ENCODE measurements at places on chromosomes 2 and 18.

DNA sequence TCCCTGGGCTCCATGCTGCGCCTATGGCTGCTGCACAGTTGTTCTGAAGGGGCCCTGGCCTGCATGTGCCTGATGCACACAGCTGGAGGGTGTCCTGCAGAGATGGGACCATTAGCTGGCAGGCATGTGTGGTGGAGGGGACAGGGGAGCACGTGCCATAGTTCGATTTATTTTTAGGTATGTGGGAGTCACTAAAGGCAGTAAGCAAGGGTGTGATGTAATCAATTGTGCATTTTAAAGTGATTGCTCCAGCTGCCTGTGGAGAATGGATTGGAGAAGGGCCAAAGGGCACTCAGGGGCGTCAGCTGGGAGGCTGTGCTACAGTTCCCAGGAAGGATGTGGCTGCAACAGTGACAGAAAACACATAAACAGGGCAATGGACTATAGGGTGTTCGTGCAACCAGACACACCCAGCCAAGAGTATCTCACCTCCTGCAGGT lies 205.1 kb downstream of the ARL4C start:
- peak; percentile 73 for DNase-seq

DNA sequence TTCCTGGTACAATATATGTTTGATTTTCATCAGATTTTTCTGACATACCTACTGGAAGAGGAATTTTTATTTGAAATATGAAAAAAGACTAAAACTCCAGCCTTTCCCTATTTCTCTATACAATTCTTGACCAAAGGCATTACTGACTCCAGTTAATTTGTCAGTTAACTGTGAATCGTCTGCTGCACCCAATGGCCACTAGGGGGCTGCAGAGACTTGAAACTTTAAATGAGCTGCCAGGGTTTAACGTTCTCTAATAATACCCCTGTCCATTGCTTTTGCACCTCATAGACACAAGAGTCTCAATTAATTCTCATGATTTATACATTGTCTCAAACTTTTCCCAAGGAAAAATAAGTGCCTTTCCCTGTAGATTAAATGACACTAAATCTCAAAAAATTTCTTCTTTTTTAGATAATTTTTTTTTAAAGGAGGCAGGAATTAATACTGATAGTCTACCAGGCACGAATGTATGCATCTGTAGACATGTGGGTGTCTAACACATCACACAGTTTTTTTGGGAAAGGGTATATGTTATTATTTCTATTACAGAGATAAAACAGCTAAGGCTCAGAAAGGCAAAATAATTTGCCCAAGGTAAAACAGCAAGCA lies 1.8 kb upstream of the ALK start:
- peak; percentile 63 for DNase-seq

- DNase-seq = no peak
Measured at GRCh38 chr18:74869904-74870863, 272.5 kb downstream of the ZNF407 start.

GRCh38 chr2:184945824-184946223 lies 347.5 kb downstream of the ZNF804A start:
- no peak for DNase-seq

DNA sequence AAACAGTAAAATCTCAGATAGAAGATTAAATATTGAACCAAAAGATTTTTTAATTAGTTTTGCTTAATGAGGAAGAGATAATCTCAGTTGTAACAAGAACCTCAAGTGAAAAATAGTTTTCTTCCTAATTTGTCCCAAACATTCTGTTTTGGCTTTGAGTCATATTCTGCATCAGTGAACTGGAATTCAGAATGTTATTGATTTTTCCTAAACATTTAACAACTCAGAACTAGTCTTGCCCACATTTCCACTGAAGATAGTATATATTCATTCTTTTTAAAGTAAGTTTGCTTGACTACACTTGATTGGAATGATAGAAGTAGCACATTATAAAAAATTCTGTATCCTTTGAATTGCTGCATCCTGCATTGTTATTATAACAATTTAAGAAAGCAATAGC lies 85.7 kb upstream of the UGP2 start:
- DNase-seq = no peak

- no peak for DNase-seq
Measured at GRCh38 chr18:44265437-44265836, 415.3 kb upstream of the SETBP1 start.

DNA sequence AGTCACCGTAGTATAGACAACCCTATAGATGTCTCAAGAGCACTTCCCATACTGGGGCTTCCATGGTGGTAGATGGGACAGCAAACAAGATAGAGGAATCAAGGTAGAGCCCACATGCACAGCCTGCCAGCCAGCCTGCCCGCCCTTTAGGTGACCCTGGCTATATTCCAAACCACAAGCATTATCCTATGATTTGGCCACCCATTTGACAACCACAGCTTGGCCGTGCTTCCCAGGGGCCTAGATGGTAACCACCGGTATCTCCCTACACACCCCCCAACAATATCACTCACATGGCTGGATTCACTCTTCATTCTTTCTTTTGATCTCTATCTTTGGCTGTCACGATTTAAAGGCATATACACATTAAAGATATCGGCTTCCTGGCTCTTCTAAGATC lies 85.3 kb downstream of the CDK15 start:
- DNase-seq = peak; percentile 37
